Activated CD4-positive, alpha-beta T cell treated with anti-CD3 and anti-CD28 coated beads, Interleukin-2, amount 50 U/mL, for 16 hours (primary cell): ENCODE measurements at places on chromosomes 6 and 20.
A peak's percentile ranks its signal among the peaks of the same experiment; 100 is the strongest.

DNA sequence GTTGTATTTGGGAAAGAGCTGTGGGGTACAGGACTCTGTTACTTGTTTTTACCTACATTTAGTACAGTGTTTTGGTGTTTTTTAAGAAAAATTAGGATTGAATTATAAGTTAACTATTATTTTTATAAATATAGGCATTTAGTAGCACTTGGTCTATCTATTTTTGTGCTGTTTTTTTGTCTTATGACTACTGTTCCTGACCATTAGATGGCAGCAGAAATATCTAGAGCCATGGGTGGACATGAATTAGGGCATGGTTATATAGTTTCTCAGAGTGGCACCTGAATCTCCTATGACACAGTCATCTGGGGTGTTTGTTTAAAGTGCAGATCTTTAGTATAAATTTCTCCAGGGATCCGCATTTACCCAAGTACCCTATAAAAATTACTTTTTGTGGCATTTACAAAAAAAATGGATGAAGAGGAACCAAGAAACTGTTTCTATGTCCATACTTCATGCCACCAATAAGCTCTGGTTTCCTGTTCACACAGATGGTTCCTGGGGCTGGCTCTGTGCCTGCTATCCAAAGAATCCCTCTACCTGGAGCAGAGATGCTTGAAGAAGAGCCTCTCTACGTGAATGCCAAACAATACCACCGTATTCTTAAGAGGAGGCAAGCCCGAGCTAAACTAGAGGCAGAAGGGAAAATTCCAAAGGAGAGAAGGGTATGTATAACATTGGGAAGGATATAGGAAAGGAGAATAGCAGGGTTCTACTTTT is 19.8 kb downstream of the NFYA start:
- no peak for DNase-seq

GRCh38 chr6:32416036-32416435 is 9.1 kb upstream of the BTNL2 start:
- DNase-seq, result no peak

GRCh38 chr6:128723667-128724066 is 159.3 kb upstream of the LAMA2 start:
- DNase-seq, result peak; percentile 14

DNA sequence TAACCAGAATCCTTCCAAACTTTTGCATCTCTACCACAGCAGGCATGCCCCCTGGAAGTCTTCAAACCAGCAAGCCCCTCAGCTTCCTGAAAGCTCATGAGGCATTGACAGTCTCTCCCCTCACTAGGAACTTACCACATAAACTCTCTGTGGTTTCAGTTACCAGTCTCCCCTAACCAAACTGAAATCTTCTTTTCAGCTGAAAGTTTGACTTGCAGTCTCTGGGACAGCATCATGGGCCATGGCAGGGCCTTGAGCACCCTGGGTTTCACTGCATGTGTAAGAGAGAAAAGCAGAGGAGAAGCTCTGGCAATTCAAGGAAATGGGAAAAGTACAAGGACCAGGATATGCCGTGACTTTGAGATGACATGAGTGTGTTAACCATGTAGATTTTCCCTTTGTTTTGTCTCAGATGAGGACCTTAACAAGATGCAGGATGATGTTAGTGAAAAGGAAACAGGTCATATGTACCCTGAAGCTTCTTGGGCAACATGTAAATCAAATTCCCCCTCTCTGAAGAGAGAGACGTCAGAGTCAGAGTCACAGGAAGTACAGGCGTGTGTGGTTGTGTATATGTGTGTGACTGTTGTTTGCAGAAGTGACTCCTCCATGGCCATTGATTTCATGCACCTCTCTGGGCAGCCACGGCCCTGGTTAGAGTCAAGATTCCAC is 106.3 kb downstream of the TNFRSF21 start:
- DNase-seq, result no peak

DNA sequence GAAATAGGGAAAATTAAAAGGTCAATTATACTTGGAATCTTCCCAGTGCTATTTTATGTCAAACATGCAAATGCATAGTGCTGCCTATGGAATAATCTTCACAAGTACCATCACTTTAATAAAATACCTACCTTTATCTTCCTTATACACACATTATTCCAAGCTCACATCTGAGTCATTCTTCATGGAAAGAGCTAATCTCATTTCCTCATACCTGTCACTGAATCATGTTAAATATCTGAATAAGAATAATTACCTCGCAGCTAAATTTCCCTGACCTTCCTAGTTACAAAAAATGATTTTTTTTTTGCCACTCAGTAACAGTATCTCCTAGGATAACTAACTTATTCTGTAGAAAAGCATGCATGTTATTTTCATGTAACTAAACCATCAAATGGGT is 661.4 kb upstream of the HS3ST5 start:
- DNase-seq, result no peak

DNA sequence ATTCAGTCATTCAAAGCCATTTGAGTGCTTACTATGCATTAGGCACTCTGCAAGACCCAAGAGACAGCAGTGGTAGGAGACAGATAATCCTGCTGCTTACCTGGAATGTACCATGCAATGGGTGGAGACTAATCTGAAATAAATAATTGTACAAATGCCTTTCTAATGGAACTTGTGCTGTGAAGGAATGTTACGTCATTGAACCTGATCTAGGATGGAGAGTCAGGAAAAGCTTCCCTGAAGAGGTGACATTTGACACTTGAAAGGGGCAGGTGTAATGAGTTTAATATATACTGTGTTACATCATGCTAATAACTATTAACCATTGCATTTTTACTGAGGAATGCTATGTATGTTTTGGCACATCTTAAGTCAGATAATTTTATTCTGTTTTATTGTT is 491.0 kb upstream of the FLRT3 start:
- DNase-seq, result no peak

- no peak for DNase-seq
Observed at GRCh38 chr20:60579941-60580515, 621.8 kb downstream of the CDH26 start.

DNA sequence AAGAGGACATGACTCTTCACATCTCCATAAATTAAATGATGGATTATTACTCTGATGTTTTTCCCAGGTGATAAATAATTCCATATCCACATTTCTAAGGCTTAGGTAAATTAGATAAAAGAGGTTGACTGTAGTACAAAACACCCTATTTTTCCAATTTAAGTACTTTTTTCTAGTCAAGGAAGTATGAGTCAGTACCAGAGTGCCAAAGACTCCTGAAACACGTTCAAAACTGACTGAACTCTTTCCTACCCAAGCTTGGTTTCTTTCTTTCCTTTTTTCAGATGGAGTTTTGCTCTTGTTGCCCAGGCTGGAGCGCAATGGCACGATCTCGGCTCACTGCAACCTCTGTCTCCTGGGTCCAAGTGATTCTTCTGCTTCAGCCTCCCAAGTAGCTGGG is 85.0 kb downstream of the DOK5 start:
- no peak for DNase-seq

GRCh38 chr20:7775072-7775471 is 165.2 kb downstream of the HAO1 start:
- no peak for DNase-seq

DNA sequence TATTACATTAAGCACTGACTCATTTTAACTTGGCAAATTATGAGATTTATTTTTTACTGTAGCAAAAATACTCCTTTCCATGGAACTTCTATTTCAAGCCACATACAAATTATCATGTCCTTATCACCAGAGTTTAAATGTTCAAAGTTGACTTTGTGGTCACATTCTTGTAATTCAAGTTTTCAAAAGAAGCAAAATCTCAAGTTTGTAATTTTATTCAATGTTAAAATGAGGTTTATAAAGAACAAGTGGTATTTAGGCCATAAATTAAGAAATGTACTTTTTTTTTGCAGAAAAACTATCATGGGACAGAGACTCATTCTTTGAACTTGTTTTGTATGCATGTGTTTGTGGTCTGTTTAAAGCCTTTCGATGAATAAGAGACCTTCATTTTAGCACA is 811.5 kb downstream of the TENT5A start:
- no peak for DNase-seq

DNA sequence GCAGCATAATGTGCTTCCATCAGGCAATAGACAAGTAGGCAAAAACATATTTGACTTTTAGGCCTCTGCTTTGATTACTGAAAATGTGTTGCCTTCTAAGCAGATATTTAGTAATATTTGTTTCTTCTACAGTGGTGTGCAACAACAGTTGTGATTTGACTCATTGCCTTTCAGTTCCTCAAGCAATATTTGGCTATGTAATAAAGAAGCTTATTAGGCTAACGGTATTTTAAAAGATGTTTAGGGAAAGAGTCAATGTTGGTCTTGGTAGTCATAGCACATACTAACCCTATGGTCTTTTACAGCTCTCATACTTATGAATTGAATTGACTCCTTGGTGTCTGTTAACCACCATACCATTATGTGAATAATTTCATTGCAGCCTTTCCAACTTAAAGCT is 124.1 kb downstream of the GRIK2 start:
- no peak for DNase-seq

DNA sequence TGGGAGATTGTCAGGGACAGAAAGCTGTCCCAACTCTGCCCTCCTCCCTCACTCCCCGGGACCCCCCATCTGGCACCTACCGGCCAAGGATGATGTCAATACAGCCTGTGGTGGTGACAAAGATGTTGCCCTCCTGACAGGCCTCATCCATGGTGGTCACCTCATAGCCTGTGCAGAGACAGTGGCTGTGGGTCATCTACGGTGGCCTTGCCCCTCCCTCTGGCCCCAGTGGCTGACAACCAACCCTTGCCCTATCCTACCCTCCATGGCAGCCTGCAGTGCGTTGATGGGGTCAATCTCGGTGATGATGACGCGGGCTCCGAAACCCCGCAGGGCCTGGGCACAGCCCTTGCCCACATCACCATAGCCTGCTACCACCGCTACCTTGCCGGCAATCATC is 12.7 kb downstream of the AHCY start:
- no peak for DNase-seq

DNA sequence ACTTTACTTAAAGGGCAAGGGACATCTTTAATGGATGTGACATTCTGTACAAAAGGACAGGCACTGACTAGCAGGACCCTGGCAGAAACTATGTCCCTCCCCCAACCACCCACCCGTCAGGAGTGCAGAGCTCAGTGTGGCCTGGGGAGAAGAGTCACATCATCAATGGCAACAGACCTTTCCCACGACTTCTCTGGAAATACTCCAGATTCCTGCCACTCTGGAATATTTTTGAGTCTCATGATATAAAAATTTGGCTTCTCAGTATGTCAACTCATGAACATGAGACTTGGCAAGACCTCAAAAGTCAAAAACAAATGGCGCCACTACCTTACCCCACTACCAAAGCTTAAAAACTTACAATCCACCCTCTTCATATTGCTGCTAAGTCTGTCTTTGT is 118.3 kb downstream of the SLC23A2 start:
- no peak for DNase-seq

- no peak for DNase-seq
Observed at GRCh38 chr6:122791310-122791679, 2.2 kb downstream of the SMPDL3A start.

DNA sequence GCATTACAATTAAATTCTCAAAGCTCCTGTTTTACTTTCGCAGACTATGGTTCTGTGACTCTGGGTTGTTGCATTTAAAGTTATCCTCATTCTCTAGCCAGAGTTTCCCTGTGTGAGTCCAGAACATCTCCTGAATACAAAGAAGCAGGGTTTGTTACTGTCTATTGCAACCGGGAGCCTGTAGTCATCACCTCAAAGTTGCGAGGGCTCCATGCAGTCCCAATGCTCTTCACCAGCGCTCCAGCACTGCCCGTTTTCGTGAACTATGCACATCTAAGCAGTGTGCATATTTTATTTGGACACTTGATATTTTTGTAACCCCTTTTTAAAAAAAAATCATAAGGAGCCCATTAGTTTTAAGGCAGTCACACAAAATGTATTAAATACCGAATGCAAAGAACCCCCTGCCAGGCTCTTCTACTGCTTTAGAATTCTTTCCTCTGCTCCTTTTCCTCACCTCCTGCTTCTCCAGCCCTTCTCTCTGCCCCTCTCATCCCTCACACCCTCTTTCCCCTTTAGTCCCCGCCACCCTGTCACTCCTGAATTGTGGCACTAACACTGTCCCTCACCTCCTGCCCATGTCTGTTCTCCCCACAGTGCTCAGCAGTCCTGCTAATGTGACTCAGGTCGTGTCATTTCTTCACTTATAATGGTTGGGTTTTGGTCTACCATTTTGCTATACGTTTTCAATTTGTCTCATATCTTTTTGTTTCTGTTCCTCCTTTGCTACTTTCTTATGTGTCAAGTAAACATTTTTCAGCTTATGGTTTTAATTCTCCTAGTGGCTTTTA is 1.1 kb upstream of the HLA-C start:
- peak; percentile 68 for DNase-seq

DNA sequence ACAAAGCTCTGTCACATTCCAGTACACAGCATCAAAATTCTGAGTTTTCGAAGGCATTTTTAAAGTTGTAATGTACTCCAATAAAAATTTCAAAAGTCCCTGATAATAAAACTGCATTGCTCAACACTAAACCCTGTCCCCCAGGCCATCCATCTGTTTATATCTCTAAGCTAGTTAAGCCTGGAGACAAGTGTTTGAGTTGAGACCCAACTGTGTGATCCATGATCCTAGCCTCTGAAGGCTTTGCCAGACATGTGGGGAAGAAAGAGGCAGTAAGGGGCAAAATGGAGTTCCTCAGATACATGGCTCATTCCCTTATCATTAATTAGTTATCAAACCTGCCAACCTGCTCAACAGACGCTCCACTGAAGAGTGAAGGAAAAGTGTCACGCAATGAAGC is 198.4 kb downstream of the ISM1 start:
- no peak for DNase-seq

DNA sequence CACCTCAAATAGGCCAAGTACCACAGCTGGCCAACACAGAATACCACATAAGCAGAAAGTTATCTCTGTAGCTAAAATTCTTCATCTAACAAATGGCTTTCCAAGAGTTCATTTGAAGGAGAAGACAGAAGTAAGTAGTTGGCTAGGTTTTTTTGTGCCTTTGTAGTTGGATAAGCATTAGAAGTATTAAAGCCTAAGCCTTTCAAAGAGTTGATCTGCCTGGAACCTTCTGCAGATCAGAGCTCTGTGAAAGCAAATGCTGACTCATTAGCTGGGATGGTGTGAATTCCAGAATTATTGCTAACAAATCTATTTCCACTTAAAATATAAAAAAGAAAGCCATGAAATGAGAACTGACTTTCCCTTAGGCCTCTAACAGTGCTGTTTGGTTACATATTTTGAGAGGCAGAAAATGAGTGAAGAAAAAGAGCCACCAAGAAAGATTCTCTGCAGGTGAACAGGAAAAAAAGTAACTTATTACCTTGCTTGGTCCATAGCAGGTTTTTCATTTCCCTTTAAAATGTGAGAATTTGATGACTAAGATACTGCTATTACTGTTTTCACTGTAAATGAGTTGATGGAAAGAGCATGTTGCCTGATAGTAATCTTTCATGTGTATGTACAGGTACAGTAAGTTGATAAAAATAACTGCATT is 763.2 kb upstream of the FLRT3 start:
- DNase-seq, result no peak

- no peak for DNase-seq
Observed at GRCh38 chr6:75896526-75896925, 147.5 kb downstream of the MYO6 start.

- peak; percentile 46 for DNase-seq
Observed at GRCh38 chr6:99119109-99120031, 171.6 kb upstream of the FBXL4 start.
